Bone marrow (tissue), 2 donors: ENCODE measurements at places on chromosomes 6 and 20.

DNA sequence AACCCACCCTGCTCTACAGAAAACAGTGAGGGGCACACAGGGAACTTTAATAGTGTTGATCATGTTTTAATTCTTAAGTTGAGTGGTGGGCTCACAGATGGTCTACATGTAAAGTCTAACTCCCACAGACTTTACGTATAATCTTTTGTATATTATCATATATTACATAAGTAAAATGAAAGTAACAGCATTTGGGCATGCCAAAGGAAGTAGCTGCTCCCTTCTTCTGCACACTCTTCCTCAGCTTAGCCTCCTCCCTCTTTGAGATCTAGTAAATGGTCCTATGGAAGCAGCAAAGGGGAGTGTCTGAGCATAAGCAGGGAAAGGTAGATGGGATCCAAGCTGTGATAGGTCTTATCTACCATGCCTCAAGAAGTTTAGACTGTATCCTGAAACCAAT is 11.2 kb downstream of the MED20 start:
- DNase-seq: no peak

GRCh38 chr20:57108742-57109570 is 157.5 kb downstream of the BMP7 start:
- DNase-seq: no peak

- no peak for DNase-seq
Observed at GRCh38 chr6:49550492-49551077, at the start of gene C6orf141. Gene C6orf141 (plus strand): TSS chr6:49550668. CDS start chr6:49550793, 125 bp downstream.

DNA sequence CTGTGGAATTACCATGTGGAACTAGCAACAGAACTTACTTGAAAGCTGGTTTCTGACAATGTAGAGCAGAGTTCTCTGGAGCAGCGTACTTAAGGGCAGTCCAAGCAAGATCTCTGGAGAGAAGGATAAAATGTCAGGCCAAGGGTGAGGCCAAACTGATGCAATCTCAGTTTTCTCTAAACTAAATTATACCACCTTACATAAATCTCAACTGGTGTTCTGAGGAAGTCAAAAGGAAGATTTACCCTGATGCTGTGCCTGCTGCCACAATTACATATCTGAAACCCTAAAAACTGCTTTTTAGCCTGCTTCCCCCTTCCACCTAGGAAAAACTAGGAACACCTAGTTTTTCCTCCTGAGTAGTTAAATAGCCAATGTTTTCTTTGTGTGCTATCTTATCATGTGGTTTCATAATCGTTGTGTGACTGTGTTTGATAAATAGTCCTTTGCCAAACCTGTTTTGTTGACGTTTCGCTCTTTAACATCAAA is 28.1 kb downstream of the NCOA7 start:
- DNase-seq: no peak

GRCh38 chr6:19333936-19334335 is 503.2 kb upstream of the ID4 start:
- DNase-seq: no peak

- DNase-seq: no peak
Observed at GRCh38 chr20:25064561-25065071, 6.7 kb upstream of the ACSS1 start.

GRCh38 chr20:56431471-56431870 is 19.4 kb downstream of the CASS4 start:
- DNase-seq: no peak

DNA sequence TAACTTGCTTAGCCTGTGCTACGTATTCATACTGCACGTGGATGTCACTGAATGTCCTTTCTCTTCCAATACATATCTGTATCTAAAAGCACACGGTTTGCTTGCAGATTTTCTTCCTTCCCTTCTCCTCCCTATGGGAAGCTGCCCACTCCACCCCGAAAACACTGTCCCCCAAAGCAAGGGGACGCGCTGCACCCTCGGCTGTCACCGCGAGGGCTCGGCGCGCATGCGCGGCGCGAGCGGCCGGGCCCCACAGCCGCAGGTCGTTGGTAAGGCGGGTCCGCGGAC is 659 bp downstream of the TMX4 start:
- peak; percentile 21 for DNase-seq

DNA sequence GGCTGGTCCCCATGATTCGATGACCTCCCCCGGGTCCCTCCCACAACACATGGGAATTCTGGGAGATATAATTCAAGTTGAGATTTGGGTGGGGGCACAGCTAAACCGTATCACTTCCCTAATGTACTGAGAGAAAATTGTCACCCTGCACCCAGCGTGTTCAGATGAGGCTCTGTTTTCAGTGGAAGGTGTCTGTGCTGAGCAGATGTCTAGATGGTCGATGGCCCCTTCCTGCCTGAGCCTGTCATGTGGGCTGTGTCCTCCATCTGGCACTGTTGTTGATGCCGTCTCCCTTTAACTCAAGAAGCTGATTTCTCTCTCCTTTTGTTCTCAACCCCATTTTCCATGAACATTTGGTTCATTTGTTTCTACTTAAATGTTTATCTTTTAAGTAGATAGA is 37.0 kb downstream of the TMEM181 start:
- no peak for DNase-seq

- DNase-seq: no peak
Observed at GRCh38 chr6:25627001-25627400, 25.0 kb upstream of the SCGN start.

DNA sequence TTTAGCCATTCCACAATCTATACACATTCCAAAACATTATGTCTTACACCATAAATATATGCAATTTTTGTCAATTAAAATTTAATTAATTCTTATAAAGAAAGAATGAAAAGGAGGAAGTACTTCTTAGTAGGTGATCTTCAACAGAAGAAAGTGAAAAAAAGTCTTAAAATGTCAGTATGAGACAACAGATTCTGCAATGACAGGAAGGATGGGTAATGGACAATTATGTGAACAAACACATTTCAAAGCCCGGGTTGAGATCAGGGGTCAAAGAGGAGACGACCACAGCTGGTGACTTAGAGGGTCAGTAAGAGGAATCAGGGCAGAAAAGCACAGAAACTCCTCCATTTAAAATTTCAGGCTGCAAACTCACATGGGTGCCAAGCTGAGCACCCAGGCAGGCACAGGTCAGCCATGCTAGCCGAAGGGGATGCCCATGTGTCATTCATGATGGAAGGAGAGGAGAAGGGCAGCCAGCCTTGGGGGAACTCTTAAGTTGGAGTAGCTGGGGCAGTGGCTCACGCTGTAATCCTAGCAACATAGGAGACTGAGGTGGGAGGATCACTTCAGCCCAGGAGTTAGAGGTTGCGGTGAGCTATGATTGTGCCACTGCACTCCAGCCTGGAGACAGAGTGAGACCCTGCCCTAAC is 11.0 kb downstream of the VSX1 start:
- no peak for DNase-seq

DNA sequence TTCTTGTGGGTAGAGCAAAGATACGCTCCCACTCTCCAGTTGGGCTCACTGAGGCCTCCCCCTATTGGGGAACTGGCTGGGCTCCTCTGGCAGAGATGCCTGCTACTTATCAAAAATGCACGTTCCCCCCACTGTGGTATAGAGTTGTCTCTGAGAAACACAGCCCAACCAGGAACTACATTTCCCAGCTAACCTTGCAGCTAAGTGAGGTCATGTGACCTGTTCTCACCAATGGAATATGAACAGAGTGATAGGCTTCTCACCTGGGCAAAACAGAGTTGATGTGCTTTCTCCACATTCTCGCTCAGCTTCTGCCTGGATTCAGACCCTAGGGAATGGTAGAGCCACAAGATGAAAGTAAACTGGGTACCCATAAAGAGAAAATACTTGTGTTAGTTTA is 49.1 kb upstream of the PTPRT start:
- no peak for DNase-seq

GRCh38 chr6:13908955-13909381 is 15.8 kb upstream of the RNF182 start:
- peak; percentile 2 for DNase-seq

DNA sequence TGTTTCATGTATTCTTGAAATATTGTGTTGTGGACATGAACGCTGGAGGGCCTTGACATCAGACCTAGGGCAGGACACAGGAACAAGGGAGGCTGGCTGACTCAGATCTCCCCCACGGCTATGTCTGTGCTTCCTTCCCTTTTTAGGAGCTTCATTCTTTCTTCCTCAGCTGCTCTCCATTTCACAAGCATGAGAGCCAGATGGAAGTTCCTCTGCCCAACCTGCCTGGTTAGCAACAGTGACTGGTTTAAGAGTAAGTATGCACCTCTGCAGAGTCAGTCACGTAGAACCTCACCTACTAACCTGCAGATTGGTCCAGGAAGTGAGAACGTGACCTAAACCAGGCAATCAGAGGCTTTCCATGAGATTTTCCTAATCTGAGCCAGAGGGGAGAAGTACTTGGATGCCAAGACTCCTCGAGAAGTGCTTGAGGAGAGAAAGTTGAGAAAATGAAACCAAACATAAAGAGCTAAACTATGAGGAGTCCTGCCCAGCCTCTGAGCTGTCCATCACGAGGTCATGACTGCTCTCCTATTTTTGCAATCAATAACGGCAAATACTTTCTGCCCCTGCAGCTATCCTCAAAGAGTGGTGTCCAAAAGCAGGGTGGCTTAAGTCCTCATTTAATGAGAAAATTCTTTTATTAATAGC is 465.2 kb upstream of the CITED2 start:
- peak; percentile 95 for DNase-seq

- no peak for DNase-seq
Observed at GRCh38 chr20:34099675-34100074, 12.4 kb downstream of the EIF2S2 start.

- no peak for DNase-seq
Observed at GRCh38 chr20:2692886-2693285, 306 bp downstream of the EBF4 start.

DNA sequence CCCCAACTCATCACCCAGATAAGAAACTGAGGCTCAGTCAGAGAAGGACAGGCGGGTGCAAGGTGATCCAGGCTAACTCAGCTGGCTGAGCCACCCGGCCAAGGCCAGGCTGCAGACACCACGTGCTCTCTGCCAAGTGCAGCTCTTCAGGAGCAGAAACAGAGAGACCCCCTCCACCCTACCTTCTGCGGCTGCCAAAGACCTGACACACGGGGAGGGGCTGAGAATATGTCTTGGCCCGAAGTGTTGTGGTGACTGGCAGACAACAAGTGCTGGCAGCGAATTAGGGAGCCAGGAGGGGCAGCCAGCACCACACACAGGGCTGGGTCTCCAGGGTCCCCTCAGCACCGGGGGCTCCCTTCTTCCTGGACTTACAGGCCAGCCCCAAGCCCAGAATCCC is 22.5 kb downstream of the PREX1 start:
- no peak for DNase-seq

- no peak for DNase-seq
Observed at GRCh38 chr6:142470421-142470820, 168.6 kb downstream of the ADGRG6 start.

DNA sequence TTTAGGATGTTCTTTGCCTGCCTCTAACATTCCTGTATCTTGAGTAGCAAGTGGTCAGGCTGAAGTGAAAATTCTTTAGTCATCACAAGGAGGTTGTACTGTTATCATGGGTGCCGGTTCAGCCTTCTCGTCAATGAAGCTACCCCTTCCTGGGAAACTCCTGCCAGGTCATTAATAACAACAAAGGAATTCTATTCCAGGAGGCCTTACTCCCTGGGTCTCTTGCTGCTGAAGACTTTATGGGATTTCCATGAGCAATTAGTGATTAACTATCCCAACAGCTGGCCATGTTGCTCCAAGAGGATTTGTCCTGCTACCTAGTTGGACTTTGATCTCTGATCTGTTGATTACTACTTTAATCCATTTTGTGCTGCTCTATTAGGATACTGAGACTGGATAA is 62.7 kb upstream of the ELOVL5 start:
- DNase-seq: no peak

- DNase-seq: no peak
Observed at GRCh38 chr20:6178537-6178936, 55.7 kb upstream of the FERMT1 start.

GRCh38 chr6:105370351-105370750 is 32.5 kb downstream of the PREP start:
- no peak for DNase-seq

DNA sequence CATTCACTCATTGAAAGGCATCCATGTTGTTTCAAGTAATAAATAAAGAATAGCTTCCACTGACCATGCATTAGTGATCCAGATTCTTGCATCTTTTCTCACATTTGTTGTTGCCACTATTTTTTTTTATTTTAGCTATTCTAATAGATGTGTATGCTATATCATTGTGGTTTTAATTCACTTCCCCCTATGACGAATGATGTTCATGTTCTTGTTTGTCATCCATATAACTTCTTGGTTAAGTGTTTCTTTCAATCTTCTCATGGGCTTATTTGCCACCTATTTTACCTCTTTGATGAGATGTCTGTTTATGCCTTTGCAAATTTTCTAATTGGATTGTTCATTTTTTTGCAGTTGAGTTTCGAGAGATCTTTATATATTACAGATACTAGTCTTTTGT is 681.2 kb downstream of the HDGFL1 start:
- DNase-seq: no peak

GRCh38 chr6:142566628-142567396 is 265.0 kb downstream of the ADGRG6 start:
- peak; percentile 2 for DNase-seq

GRCh38 chr6:82843291-82843885 is 222.3 kb downstream of the UBE3D start:
- no peak for DNase-seq

DNA sequence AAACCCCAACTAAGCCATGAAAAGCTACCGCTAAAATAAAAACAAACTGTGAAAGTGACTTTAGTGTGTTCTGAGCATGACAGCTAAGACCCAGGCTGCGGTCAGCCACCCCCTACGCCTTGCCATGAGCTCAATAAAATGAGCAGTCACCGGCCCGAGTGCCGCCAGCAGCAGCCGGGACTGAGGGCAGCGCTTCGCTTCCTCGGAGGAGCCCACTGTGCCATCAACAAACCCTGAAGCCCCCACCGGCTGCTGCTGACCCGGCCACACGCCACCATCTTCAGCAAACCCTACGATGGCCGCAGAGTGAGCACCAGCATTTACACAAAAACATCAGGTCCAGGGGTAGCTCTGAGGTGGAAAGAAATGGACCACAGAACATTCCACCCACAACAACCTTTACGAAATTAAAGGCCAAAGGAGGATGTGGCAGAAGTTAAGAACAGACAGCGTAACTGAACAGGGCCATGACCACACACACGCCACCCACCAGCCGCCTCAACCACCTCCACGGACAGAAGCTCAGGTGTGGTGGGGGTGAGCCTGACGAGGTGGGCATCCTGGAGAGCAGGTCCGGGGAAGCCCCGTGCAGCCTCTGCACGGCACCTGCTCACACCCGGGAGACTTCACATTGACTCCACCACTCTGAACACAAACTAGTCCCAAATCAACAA is 67.0 kb downstream of the THBS2 start:
- DNase-seq: no peak
